ENCODE measurements at places on chromosomes 13 and 19. TPM values are rescaled to one million over a fixed set of nuclear protein-coding genes. Genes with fewer than 3 reads are reported as not detected.

SPTBN4 gene
- 0.22 TPM for total RNA-seq

ATP4A gene
- not detected for total RNA-seq

PDE4C gene
- under 0.01 TPM for total RNA-seq

CD209 gene
- total RNA-seq: not detected

ZNRF4 gene
- total RNA-seq: not detected

GDF15 gene
- total RNA-seq: 70.0 TPM

ZNF850 gene
- 3.0 TPM for total RNA-seq

ZNF66 gene
- total RNA-seq: 2.8 TPM

MYO1F gene
- total RNA-seq: 0.40 TPM

TIMM29 gene
- total RNA-seq: 32.7 TPM

HIF3A gene
- total RNA-seq: 54.6 TPM

TTC9B gene
- total RNA-seq: not detected

VSTM2B gene
- not detected for total RNA-seq

ZNF541 gene
- 0.20 TPM for total RNA-seq

C19orf33 gene
- 0.40 TPM for total RNA-seq

ZNF296 gene
- under 0.01 TPM for total RNA-seq

ZNF681 gene
- 1.8 TPM for total RNA-seq

TUBB4A gene
- not detected for total RNA-seq

PTGIR gene
- 0.20 TPM for total RNA-seq

C13orf42 gene
- not detected for total RNA-seq

STAP2 gene
- 28.8 TPM for total RNA-seq

HRC gene
- not detected for total RNA-seq

PPP1R12C gene
- total RNA-seq: 18.1 TPM

PDCD2L gene
- total RNA-seq: 9.2 TPM

TLE2 gene
- total RNA-seq: 17.5 TPM

OR7C1 gene
- not detected for total RNA-seq

KCTD12 gene
- 407 TPM for total RNA-seq

KIR3DL1 gene
- total RNA-seq: not detected

SCN1B gene
- 5.2 TPM for total RNA-seq

Measured in lung microvascular endothelial cell (primary cell).